ENCODE measurements at places on chromosomes 7 and 10. TPM values are rescaled to one million over a fixed set of nuclear protein-coding genes. Genes with fewer than 3 reads are reported as not detected.

The SPDYE5 gene
- total RNA-seq, result not detected

The PLEKHS1 gene
- total RNA-seq, result not detected

The PHF14 gene
- total RNA-seq, result 29.7 TPM

The ABI1 gene
- total RNA-seq, result 49.1 TPM

DNA sequence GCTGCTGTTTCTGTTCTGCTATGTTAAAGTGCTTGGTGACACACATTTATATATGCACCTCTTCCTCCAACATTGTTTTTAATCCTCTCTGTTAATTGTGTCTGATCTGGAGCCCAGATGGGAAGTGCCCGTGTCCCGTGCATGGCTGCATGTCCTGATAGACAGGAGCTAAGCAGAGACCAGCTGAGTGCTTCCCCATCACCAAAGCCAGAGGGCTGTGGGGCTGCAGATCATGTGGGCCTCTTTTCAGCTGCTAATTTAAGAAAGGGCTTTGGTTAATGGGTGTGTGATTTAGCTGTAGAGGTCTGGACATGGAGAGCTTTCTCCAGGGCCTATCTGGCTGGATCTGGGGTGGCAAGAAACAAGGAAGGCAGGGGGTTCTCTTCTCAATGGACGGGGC lies 96.5 kb upstream of the NPS start:
- ATAC-seq, result no peak

DNA sequence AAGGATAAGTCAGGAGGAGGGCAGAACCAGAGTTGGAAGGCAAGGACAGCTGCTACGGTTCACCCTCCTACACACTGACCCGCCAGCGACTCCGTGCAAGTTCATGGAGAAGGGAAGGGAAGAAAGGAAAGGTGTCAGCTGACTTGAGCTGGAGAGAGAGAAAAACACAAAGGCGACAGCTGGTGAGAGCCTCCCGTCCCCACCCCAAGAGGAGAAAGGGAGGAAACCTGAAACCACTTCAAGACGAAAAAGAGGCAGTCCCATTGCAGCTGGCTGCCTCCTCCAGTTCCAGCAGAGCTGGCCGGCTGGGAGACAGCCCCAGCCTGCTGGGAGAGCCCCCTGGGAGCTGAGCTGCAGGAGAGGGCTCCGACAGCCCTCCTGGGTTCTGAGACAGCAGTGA lies 75.2 kb downstream of the PARD3 start:
- peak; percentile 77 for ATAC-seq

- peak; percentile 87 for ATAC-seq
These were observed at the start of gene SMO for GRCh38 chr7:129188372-129188891. SMO (plus strand) TSS chr7:129188633; CDS start chr7:129189152, 519 bp downstream.

- ATAC-seq, result no peak
These were observed 625 bp downstream of the GIMAP2 start for GRCh38 chr7:150686030-150686631.

DNA sequence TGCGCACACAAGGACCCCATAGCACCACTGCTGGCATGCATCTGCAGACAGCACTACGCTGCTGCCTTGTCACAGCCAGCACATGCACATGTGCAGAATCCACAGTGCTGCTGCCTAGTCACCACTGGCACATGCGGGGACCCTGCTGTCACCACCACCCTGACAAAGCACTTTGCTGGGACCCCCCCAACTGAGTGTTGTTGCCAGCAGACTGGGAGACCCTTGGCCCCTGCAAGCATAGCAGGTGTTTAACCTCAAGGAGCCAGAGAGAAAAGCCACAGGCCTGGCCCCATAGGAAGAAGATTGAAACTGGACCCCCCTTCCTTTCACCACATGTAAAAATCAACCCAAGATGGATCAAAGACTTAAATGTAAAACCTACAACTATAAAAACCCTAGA lies 211.2 kb downstream of the ITGB1 start:
- ATAC-seq, result no peak

- no peak for ATAC-seq
These were observed 91.9 kb downstream of the ZWINT start for GRCh38 chr10:56269181-56269580.

DNA sequence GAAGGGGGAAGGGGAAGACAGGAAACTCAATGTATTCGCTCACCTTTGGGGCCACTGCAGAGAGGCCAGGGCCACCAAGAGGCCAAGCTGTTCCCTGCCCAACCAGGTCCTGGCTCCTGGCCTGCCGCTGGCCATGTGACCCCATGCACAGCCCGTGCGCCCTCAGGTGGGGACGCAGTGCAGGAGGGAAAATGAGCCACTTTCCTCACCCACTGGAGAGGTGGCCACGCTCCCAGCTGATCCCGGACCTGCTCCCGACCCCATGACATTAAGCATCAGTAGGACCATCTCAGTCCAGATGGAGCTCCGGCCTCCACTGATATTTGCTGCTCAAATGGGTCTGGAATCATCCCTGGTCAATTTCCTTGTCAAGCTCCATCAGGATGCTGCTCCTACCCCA lies 40.2 kb downstream of the HSPA12A start:
- ATAC-seq, result no peak

- no peak for ATAC-seq
These were observed 457.3 kb downstream of the ETV1 start for GRCh38 chr7:13532028-13532753.

DNA sequence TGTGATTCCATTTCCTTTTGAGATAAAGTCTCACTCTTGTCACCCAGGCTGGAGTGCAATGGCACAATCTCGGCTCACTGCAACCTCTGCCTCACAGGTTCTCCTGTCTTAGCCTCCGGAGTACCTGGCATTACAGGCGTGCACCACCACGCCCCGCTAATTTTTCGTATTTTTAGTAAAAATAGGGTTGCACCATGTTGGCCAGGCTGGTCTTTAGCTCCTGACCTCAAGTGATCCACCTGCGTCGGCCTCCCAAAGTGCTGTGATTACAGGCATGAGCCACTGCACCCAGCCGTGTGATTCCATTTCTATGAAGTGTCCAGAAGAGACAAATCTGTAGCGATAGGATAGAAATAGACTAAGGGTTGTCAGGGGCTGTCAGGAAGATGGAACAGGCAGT lies 60.4 kb downstream of the CLIP2 start:
- ATAC-seq, result no peak

- ATAC-seq, result peak; percentile 40
These were observed 120.1 kb downstream of the DYNC2I1 start for GRCh38 chr7:158976468-158976848.

Data from gastroesophageal sphincter (tissue), 4 donors.